T-cell (primary cell): ENCODE measurements at places on chromosomes 16 and 17.

GRCh38 chr16:88769617-88770460, 15.2 kb downstream of the PIEZO1 start:
- peak; percentile 25 for DNase-seq

DNA sequence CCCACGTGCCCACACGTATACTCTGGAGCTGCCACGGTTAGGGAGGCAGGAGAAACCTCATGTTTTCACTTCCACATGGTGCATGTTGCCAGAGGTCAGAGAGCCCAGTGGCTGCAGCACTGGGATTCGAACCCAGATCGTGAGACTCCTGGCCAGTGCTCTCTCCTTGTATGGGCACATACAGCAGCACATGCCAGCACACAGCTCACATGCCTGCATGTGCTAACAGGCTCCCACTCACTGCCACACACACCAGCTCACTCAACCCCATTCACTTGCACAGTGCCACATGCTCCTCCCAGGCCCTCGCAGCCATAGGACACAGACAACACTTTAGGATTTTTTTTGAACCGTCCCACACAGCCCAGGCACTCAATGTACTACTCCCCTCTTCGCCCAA, 49.5 kb upstream of the MRPS23 start:
- no peak for DNase-seq

DNA sequence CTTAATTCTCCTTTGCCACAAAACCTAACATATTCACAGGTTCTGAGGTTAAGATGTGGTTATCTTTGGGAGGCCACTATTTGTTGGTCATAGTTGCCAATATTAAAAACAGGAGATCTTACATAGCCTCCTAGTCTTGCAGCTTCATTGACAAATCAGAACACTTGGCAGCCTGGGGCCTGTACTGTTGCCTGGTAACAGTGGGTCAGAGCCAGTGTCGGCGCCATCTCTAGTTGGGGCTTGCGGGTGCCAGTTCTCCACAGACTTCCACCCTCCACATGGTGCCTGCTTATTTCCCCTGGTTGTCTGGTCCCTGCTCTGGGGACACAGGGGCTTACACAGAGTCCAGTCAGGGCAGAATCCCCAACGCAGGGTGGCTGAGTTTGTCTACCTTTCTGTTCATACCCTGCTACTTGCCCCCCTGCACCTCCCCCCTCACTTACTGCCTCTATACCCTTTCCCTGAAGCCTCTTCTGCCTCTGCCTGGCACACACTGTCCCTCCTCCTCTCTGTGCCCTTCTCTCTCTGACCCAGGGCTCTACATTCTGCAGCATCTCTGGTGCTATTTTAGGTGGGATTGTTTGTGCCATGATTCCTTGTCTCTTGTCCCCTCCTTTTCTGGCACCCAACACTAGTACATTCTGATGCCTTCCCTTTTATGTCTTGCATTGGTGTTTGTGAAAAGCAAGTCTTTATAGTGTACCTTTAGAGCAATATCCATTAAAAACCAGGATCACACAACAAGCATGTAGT, 13.4 kb downstream of the EPN2 start:
- DNase-seq = no peak

- no peak for DNase-seq
Measured at GRCh38 chr17:76586741-76587487, 1.3 kb upstream of the ST6GALNAC2 start.

GRCh38 chr16:14559809-14560241, 70.2 kb downstream of the PARN start:
- no peak for DNase-seq

DNA sequence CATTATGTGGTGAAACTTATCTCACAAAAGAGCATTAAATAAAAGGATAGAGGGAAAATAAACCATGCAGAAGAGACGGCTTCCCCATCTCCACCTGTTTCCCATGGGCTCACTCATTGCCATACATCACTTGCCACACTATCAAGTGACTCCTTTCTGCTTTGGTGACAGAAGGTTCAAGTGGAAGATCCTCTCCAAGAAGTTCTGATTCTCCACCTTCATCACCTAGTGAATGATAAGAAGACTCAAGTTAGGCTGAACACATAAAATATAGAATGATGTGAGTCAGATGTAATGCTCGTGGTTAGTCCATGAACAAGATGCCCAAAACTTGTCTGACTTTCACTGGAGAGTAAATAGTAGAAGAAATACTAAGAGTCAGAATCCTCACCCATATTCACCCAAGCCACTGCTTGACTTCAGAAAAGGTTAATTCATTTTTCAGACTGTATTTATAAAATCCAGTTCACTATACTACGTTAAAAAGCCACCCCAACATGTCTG, 100.1 kb upstream of the TOB1 start:
- no peak for DNase-seq

- no peak for DNase-seq
Measured at GRCh38 chr16:85386467-85387170, 226.5 kb upstream of the GSE1 start.

- peak; percentile 10 for DNase-seq
Measured at GRCh38 chr17:13337864-13338371, 263.8 kb downstream of the HS3ST3A1 start.
